ENCODE measurements at places on chromosomes 5 and 9.

- no peak for DNase-seq
These were observed 140.5 kb downstream of the SV2C start for GRCh38 chr5:76223696-76224095.

- no peak for DNase-seq
These were observed 67.2 kb upstream of the IFNE start for GRCh38 chr9:21549251-21549765.

GRCh38 chr9:127405344-127406125 lies 8.6 kb downstream of the SLC2A8 start:
- DNase-seq: no peak

DNA sequence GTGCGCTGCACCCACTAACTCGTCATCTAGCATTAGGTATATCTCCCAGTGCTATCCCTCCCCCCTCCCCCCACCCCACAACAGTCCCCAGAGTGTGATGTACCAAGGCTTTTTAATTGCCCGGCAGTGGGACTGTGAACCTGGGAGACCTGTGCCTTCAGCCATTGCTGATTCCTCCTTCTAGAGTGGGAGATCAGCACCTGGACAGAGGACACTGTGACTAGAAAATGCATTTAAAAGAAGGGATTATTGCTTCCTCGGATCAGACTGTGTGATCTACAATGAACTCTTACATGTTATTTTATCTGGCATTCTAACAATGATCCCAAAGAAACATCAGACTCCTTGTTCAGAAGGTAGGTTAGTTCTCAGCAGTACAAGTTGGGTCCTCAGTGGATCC lies 25.9 kb downstream of the CTSL start:
- DNase-seq: no peak

- peak; percentile 73 for DNase-seq
These were observed 679 bp upstream of the KDM4C start for GRCh38 chr9:6757132-6757455.

- DNase-seq: no peak
These were observed 64.1 kb upstream of the HSPA9 start for GRCh38 chr5:138639326-138639725.

Data from brain (organoid and tissue), 16 donors.